ENCODE measurements at places on chromosomes 5 and 9. TPM values are rescaled to one million over a fixed set of nuclear protein-coding genes. Genes with fewer than 3 reads are reported as not detected.

DNA sequence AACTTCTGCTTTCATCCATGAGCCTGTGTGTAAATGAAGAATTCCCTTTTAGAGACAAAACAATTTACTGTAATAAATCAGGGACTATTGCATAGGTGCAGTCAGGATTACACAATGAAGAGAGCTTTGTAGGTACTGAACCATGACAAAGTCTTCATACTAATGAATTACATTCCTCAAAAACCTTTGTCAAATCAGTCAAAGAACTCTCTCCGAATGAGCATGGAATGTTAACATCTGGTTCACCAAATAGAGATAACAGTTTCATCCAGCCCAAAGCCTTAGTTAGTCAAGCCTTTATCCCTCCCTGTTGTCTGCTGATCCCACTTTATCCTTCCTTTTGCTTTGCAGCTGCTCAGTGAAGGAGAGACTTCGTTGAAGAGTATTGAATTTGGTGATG lies 62.9 kb upstream of the DMRTA1 start:
- DNase-seq: no peak

GRCh38 chr9:128485414-128485855 lies 19.1 kb upstream of the GLE1 start:
- no peak for DNase-seq

- DNase-seq: no peak
These were observed 9.5 kb upstream of the QSOX2 start for GRCh38 chr9:136255166-136255538.

- no peak for DNase-seq
These were observed 143.8 kb upstream of the MAP3K1 start for GRCh38 chr5:56671571-56671970.

- DNase-seq: no peak
These were observed 114.4 kb downstream of the TENT4A start for GRCh38 chr5:6827526-6828219.

GRCh38 chr5:67677422-67677970 lies 480.9 kb upstream of the CD180 start:
- DNase-seq: peak; percentile 59

RAI14 gene
- total RNA-seq: 25.7 TPM

Measured in muscle of leg (tissue), 16 donors.